ENCODE measurements at places on chromosomes 16 and 17.

GRCh38 chr16:55051571-55052347 lies 121.1 kb downstream of the IRX5 start:
- DNase-seq, result no peak

GRCh38 chr17:21814776-21815175 lies 122.5 kb downstream of the KCNJ18 start:
- DNase-seq, result no peak

DNA sequence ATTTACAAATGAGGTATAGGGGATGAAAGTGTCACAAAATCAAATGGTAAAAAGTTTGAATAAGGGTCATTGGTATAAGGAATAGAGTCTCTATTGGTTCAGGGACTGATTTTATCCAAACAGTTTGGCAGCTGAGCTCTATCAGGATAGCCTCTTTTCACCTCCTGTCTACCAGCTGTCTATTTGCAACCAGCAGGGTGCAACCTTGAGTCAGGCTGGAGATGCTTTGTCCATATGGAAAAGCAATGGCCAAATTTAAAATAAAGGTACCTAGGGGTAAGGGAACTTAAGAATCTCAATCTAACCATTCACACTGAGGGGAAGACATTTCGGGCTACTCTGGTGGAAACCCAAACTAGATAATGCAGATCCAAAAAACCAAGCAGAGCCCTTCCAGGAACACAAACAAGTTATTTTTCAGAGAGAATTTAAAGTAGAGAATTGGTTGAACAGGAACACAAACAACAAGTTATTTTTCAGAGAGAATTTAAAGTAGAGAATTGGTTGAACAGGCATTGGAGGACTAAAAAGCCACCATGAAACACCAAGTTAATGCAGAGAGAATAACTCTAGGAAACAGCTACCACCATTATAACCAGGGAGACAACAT lies 12.6 kb upstream of the CA10 start:
- DNase-seq, result no peak

DNA sequence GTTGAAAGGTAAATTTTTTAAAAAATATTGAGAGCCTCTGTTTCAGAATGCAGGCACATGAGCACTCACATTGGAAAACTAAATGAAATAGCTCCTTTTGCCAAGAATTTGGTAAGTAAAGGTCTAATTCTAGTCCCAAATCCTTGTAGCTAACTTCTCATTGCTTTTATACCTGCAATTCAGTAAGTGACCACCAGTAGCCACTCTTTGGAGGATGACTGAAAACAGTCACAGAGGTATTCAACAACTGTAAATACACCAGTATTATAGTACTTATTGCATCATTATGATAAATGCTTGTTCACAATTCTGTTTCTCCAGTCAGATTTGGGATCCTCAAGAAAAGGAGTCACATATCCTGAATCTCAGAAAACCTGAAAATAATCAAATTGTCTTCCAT lies 562.4 kb upstream of the CDH11 start:
- DNase-seq, result no peak

DNA sequence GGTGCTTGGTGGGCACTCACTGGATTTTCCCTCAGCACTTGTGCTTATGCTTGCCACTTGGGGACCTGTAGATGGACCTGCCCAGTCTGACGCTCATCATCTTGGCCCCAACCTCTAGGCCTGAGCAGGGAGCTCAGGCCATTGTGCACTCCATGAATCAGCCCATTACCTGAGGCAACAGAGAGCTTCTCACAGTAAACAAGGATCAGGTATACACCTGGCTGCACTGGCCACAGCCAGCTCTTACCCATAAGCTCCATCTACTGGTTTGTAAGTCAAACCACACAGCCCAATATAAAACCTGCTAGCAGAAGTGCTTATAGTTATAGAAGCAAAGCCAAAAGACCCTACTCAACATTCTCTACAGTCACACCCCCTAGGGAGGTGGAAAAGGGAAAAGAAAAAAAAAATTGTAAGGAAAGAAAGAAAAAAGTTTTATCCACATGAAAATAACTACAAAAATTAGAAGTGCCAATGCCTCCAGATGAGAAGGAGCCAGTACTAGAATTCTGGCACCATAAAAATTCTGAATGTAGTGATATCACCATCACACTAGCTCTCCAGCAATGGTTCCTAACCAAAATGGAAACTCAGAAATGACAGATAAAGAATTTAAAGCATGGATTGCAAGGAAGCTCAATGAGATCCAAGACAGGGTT lies 87.8 kb upstream of the CDH5 start:
- no peak for DNase-seq

DNA sequence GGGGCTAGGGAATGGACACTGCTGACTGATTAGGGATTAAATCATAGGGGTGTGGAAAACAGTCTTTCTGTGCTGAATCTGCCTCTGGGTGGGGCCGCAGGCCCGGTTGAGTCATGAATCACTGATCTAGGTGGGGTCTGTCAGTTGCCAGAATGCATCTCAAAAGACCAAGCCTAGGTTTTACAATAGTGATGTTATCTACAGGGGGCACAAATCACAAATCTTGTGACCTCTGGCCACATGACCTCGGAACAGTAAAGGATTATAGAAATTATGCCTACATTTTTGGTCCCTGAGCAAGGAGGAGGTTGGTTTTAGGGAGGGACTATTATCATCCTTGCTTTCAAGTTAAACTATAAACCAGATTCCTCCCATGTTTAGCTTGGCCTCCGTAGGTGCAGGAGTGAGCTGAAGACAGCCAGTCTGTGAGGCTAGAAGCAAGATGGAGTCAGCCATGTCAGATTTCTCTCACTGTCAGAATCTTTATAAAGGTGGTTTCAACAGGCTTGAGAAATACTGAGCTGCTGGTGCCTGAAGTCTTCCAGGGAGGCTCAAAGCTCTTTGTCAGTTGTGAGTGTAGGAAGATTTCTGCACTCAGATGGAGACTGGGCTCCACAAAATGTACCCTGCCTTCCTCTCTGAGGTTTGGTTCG lies 12.9 kb downstream of the GNGT2 start:
- DNase-seq, result no peak

DNA sequence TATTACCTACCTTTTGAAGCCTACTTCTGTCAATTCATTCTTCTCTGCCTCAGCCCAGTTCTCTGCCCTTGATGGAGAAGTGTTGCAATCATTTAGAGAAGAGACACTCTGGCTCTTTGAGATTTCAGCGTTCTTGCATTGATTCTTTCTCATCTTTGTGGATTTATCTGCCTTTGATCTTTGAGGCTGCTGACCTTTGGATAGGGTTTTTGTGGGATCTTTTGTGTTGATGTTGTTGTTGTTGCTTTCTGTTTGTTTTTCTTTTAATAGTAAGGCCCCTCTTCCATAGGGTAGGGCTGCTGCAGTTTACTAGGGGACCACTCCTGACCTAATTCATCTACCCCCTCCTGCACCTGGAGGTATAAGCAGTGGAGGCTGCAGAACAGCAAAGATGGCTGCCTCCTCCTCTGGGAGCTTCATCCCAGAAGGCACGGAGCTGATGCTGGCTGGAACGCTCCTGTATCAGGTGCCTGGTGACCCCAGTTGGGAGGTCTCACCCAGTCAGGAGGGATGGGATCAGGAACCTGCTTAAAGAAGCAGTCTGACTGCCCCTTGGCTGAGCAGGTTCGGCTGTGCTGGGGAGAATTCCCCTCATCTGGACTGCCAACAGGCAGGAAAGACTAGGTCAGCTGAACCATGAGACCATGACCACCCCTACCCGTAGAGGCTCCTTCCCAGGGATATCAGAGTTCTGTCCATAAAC lies 28.0 kb downstream of the NFATC3 start:
- DNase-seq, result no peak

- DNase-seq, result no peak
Measured at GRCh38 chr16:23670137-23670776, 8.4 kb upstream of the PLK1 start.

GRCh38 chr17:50265212-50265611 lies 9.1 kb upstream of the TMEM92 start:
- DNase-seq, result peak; percentile 12

GRCh38 chr17:7620835-7621234 lies 6.1 kb upstream of the FXR2 start:
- DNase-seq, result no peak

DNA sequence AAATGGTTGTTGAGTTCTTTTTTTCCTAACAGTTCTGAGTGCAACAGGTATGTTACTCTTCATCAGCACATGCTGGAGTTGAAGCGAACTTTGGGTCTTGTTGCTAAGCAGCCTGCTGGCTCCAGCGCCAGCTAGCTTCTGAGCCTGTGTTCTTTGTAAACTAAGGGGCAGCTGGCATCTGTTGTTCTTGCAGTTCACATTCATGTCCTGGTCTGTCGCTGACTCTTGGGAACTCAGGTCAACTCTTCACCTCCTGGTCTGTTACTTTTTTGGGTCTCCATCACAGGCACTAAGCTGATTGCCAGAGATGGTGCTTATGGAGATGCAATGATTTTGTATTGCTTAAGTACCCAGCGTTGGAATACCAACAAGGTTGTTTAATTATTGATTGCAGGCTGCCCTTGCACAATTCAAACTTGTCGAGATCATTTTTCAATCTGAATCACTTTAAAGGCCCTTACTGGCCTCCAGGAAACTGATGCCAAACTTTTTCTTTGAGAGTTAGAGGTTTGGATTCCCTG lies 40.9 kb downstream of the USP10 start:
- no peak for DNase-seq

- DNase-seq, result no peak
Measured at GRCh38 chr17:79811011-79811867, 14.4 kb upstream of the CBX8 start.

DNA sequence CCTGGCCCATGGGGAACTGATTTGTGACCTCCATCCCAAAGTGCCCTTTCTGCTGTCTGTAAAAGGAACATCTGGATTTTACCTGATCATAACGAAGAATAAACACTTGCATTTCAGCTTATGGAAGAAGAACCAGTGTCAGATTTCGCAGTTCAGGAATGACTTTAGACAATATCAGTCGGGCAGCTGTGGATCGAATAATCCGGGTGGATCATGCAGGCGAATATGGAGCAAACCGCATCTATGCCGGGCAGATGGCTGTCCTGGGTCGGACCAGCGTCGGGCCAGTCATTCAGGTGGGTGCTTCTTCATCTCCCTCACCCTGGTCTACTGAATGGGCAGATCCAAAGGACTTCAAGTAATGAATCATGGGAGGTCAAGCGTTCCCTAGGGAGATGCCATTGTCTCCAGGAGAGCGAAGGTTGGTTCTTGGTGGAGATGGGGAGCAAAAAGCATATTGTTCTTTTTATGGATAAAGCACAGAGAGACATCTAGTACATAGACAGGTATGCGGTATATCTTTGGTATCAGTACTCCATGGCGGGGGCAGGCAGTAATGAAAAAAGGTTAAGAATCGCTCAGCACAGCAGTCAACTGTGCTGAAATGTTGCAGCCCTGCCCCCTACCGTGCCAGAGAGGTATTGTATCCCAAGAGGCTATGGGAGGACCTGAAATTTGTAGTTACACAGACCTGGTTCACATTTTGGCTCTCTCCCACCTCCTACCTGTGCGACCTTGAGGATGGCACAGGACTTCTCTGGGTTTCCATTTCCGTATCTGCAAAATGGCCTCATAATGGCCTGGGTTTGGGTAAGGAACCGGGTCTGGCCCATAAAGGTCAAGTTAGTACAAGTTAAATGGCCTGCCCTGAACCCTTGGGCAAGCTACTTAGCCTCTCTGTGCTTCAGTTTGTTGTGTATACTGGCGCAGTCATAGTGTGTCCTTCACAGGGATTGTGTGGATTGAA lies 4.7 kb downstream of the COQ7 start:
- DNase-seq, result no peak

DNA sequence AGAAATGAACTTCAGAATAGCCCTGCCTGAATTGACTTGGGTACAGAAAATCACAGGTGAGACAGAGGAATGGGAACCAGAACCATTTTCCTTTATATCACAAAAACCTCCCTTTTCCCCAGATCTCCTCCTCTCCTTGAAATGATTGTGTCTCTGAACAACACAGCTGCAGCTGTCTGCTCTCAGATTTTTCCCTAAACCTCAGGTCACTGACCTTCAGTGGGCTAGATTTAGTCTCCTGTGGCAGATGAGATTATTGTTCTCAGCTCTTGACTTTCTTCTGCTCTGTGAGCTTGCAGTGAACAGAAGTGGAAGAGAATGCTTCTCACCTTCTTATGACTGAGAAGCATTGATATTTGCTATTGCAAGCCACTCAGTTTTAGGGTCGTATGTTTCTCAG lies 92.3 kb upstream of the FAM20A start:
- no peak for DNase-seq

DNA sequence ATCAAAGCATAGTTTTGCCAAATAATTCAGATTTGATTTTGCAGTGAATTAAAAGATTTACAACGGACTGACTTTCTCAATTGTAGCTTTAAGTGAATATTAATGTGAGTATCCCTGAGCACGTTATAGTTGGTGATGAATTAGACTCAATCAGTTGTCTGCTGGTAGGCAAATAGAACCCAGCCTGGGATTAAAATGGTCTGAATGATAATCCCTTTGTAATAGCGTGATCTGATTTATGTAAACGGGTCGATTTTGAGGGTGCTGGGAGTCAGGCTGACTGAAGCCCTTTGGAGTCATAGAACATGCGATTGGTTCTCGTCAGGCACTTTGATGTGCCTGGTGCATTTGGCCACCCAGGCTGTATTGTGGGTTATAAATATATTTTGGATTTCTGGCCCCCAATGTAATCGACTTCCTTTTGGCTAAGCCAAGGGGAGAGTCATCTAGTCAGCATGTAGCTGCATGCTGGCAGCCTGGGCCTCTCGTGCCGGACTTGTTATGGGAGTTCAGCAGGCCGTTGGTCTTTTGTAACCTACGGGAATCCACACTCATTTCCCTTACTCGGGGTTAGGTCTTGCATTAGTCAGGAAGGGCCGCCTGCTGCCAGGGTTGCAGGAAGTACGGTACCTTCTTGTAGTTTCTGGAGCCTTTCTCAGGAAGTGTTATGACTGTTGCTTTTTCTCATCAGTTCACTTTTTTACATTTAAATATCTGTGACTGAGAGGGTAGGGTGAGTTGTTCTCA lies 5.4 kb downstream of the PGS1 start:
- peak; percentile 50 for DNase-seq

DNA sequence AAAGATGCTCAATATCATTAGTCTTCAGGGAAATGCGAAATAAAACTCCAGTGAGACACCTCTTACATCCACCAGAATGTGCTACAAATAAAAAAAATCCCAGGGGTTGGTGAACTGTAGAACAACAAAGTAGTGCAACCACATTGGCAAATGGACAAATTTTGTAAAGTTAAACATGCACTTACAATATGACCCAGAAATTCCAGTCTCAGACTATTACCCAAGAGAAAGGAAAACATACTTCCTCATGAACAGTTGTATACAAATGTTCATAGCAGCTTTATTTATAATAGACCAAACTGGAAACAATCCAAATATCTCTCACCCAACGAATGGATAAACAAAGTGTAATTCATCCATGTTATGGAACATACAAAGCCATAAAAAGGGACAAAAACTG lies 239.5 kb downstream of the ABCC12 start:
- DNase-seq, result no peak
